Activated naive CD4-positive, alpha-beta T cell treated with anti-CD3 and anti-CD28 coated beads, Interleukin-2, amount 10 ng/mL, durations not matched to agents 5 hours and 36 hours (primary cell): ENCODE measurements at places on chromosomes 2 and 18. TPM values are rescaled to one million over a fixed set of nuclear protein-coding genes. Genes with fewer than 3 reads are reported as not detected.

The FEV gene
- not detected for total RNA-seq

The TRABD2A gene
- total RNA-seq = 101 TPM

The NFATC1 gene
- total RNA-seq = 54.0 TPM

The PRSS56 gene
- not detected for total RNA-seq

The HOXD1 gene
- total RNA-seq = not detected

The FN1 gene
- 0.63 TPM for total RNA-seq

The PSMA8 gene
- 0.91 TPM for total RNA-seq

The LHCGR gene
- not detected for total RNA-seq

The CCDC74A gene
- 3.8 TPM for total RNA-seq

The SMYD1 gene
- not detected for total RNA-seq

The IL1RL2 gene
- total RNA-seq = not detected

The STPG4 gene
- total RNA-seq = 0.48 TPM

The LRRC30 gene
- not detected for total RNA-seq

The PAIP2B gene
- total RNA-seq = 2.6 TPM

The PTPN18 gene
- total RNA-seq = 94.7 TPM

The AGXT gene
- not detected for total RNA-seq

The CD8B2 gene
- 0.05 TPM for total RNA-seq

The M1AP gene
- not detected for total RNA-seq

The AFF3 gene
- 12.9 TPM for total RNA-seq

The POTEJ gene
- not detected for total RNA-seq

The STEAP3 gene
- total RNA-seq = 0.08 TPM

The SERPINB10 gene
- not detected for total RNA-seq

The HNRNPLL gene
- 44.3 TPM for total RNA-seq

The RTKN gene
- total RNA-seq = 0.81 TPM

The REG3G gene
- not detected for total RNA-seq

The MYOM1 gene
- total RNA-seq = 2.0 TPM

The KIF1A gene
- 0.23 TPM for total RNA-seq

The CXCR2 gene
- total RNA-seq = 0.17 TPM

The CYP27C1 gene
- not detected for total RNA-seq

The OR6B2 gene
- not detected for total RNA-seq

The UGT1A8 gene
- total RNA-seq = not detected

The DSG2 gene
- 0.53 TPM for total RNA-seq

The MOGAT1 gene
- total RNA-seq = not detected

The OBSL1 gene
- not detected for total RNA-seq

The CFC1 gene
- not detected for total RNA-seq
